ENCODE measurements at places on chromosomes 11 and 22. TPM values are rescaled to one million over a fixed set of nuclear protein-coding genes. Genes with fewer than 3 reads are reported as not detected.

UBQLNL gene
- polyA plus RNA-seq, result 1.8 TPM

MRGPRF gene
- not detected for polyA plus RNA-seq

GRCh38 chr11:453564-453963, 3.5 kb downstream of the PTDSS2 start:
- peaks cover 42% of the 10 kb centered on the region for H3K4me1 ChIP-seq
- no peaks in the 10 kb centered on the region for H3K27me3 ChIP-seq
- no peaks in the 10 kb centered on the region for H3K36me3 ChIP-seq
- DNase-seq, result no peak

GRCh38 chr22:30702856-30703255, 8.2 kb downstream of the OSBP2 start:
- no peaks in the 10 kb centered on the region for H3K36me3 ChIP-seq
- no peaks in the 10 kb centered on the region for H3K27me3 ChIP-seq
- no peak overlapping the region for H3K27ac ChIP-seq
- no peak overlapping the region for H3K4me3 ChIP-seq

RIC8A gene
- polyA plus RNA-seq, result 90.0 TPM

GRCh38 chr11:110526323-110526722, 96.6 kb downstream of the FDX1 start:
- no peaks in the 10 kb centered on the region for H3K36me3 ChIP-seq
- peaks cover 9% of the 10 kb centered on the region for H3K4me1 ChIP-seq
- DNase-seq, result no peak
- H3K4me3 ChIP-seq, result no peak overlapping the region
- peaks cover 4% of the 10 kb centered on the region for H3K27me3 ChIP-seq

GRCh38 chr11:8937159-8937558, 4.4 kb upstream of the C11orf16 start:
- DNase-seq, result peak; percentile 17
- no peaks in the 10 kb centered on the region for H3K4me1 ChIP-seq
- H3K36me3 ChIP-seq, result no peaks in the 10 kb centered on the region
- no peaks in the 10 kb centered on the region for H3K27me3 ChIP-seq

- H3K4me3 ChIP-seq, result no peak overlapping the region
- no peak overlapping the region for H3K27ac ChIP-seq
- no peaks in the 10 kb centered on the region for H3K36me3 ChIP-seq
- peaks cover 8% of the 10 kb centered on the region for H3K4me1 ChIP-seq
- no peak for DNase-seq
- no peaks in the 10 kb centered on the region for H3K27me3 ChIP-seq
Measured at GRCh38 chr11:74846770-74847169, 98.1 kb downstream of the RNF169 start.

A4GALT gene
- polyA plus RNA-seq, result not detected

GRCh38 chr11:64923944-64924909, at the start of gene PPP2R5B:
TSS of gene PPP2R5B (plus strand) at chr11:64924689. CDS start at chr11:64925735, 1,046 bp downstream.
- no peaks in the 10 kb centered on the region for H3K27me3 ChIP-seq
- no peaks in the 10 kb centered on the region for H3K36me3 ChIP-seq
- H3K4me1 ChIP-seq, result peaks cover 33% of the 10 kb centered on the region
- peak; percentile 92 for DNase-seq
- peak within 1 kb of the TSS; percentile 76 for H3K4me3 ChIP-seq

DNA sequence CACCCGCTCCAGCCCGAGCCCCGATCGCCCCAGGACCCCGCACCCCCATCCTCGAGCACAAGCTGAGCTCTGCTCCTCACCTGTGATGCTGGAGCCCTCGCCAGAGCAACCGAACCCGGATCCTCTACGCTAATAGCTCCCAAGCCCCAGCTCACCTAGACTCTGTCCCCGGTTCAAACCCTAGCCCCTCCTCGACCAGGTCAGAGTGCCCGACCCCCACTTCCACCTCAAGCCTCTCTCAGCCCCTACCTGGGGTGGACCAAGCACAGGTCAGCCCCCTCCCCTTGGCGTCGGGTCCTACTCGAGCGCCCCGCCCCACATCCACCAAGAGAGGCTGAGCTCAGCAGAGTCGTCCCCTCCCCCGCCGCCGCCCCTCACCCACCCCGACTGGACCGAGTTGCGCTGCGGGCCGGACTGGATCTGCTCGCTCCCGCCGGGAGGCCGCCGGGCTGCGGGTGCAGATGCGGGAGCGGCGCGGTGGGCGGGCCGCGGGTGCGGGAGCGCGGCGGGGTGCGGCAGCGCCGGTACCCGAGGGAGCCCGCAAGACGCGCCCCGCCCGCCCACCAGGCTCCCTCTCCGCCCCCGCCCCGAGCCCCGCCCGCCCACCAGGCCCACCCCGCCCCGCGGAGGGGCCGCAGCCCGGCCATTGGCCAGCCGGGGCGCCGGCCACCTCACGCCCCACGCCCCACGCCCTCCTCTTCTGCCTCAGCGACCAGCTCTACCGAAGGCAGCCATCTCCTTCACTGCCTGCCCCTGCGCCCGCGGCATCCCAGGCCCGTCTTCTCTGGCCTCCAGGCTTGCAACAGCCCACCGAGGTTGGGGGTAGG, 577 bp upstream of the DKK3 start:
- no peak overlapping the region for H3K27ac ChIP-seq
- no peak for DNase-seq
- peaks cover 24% of the 10 kb centered on the region for H3K27me3 ChIP-seq
- H3K36me3 ChIP-seq, result no peaks in the 10 kb centered on the region
- peaks cover 6% of the 10 kb centered on the region for H3K4me1 ChIP-seq
- no peak overlapping the region for H3K4me3 ChIP-seq

NEFH gene
- polyA plus RNA-seq, result 0.04 TPM

GRCh38 chr11:122559734-122560382, 95.7 kb upstream of the UBASH3B start:
- H3K4me3 ChIP-seq, result no peak overlapping the region
- no peaks in the 10 kb centered on the region for H3K27me3 ChIP-seq
- H3K4me1 ChIP-seq, result no peaks in the 10 kb centered on the region
- DNase-seq, result no peak

ST3GAL4 gene
- polyA plus RNA-seq, result 1.0 TPM

DNA sequence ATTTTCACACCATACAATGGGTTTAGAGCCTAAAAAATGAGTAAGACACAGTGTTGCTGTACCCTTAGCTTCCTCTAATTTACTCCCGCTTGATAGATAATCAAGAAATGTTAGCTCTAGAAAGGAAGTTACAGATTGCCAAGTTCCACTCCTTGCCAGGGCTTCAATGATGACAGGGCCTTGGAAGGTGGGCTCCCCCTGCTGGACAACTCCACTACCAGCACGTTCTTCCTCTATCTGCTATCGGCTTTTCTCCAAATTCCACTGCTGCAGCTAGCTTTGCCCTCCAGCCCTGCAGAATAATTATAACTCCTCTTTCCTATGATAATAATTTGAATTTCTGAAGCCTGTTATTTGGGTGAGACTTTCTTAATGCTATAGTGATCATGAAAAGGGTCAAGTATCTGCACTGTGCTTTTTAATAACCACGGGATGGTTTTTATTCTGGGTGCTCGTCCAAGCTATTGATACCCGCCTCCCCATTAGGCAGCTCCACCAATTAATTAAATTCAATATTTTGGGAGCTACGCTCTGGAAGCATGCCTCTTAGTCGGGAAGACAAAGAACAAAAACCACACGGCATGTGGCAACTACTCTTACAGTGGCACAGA, 9.0 kb downstream of the SYN3 start:
- DNase-seq, result peak; percentile 77
- no peaks in the 10 kb centered on the region for H3K36me3 ChIP-seq
- H3K4me1 ChIP-seq, result peaks cover 15% of the 10 kb centered on the region
- no peak overlapping the region for H3K27ac ChIP-seq
- H3K27me3 ChIP-seq, result peaks cover 13% of the 10 kb centered on the region

- H3K27me3 ChIP-seq, result no peaks in the 10 kb centered on the region
- DNase-seq, result no peak
- H3K4me3 ChIP-seq, result no peak overlapping the region
- H3K36me3 ChIP-seq, result no peaks in the 10 kb centered on the region
- no peak overlapping the region for H3K27ac ChIP-seq
Measured at GRCh38 chr11:14117632-14118031, 155.1 kb downstream of the SPON1 start.

DNA sequence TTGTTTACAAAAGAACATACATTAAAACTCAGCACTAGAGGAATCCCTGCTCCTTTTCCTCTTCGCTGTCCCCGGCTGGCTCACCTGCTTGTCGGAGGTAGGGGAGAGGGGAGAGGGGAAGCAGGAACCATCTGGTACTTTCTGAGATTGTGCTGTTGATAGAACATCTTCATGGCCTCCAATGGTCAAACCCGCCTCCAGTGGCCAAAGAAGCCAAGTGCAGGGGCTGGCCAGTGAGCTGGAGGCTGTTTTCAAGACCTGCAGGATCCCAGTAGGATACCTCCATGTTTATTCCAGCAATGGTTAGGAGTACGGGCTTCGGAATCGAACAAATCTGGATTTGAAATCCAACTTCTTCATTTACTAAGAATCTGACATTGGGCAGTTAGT, 92.6 kb downstream of the PKNOX2 start:
- no peak for DNase-seq
- H3K27me3 ChIP-seq, result no peaks in the 10 kb centered on the region
- no peak overlapping the region for H3K27ac ChIP-seq
- no peaks in the 10 kb centered on the region for H3K4me1 ChIP-seq
- no peaks in the 10 kb centered on the region for H3K36me3 ChIP-seq
- H3K4me3 ChIP-seq, result no peak overlapping the region

- H3K27ac ChIP-seq, result no peak overlapping the region
- H3K27me3 ChIP-seq, result no peaks in the 10 kb centered on the region
- H3K4me1 ChIP-seq, result peaks cover 66% of the 10 kb centered on the region
- no peak overlapping the region for H3K4me3 ChIP-seq
- H3K36me3 ChIP-seq, result peaks cover 4% of the 10 kb centered on the region
Measured at GRCh38 chr11:83042964-83043711, 28.6 kb downstream of the RAB30 start.

DNA sequence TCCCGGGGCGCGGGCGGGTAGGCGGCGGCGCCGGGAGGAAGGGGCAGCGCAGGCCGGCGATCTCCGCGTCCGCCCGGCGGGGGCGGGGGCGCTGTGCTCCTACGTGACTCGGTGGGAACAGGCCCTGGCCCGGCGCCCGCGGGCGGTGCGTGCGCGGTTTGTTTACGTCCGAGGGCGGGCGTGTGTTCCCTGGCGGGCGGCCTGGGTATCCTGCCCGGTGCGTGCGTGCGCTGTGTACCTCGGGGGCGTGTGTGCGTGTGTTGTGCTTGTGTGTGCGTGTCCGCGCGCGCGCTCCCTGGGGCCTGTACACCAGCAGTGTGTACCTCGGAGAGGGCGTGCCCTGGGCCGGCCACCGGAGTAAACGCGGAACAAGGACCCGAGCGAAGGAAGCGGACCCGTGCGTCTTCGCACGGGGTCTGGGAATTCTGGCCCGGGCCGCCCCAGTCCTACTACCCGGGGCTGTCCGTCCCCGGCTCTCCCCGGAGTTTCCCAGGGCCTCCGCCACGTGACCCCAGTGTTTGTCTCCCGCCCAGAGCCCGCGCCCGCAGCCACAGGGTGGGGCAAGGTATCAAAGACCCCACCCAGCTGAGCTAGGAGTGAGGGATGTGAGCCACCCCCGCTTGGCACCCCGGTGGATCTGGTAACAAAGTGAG, 769 bp downstream of the MAFF start:
- peak; percentile 75 for DNase-seq
- peaks cover 33% of the 10 kb centered on the region for H3K4me1 ChIP-seq
- no peaks in the 10 kb centered on the region for H3K36me3 ChIP-seq
- H3K27me3 ChIP-seq, result no peaks in the 10 kb centered on the region
- peak overlapping the region; percentile 49 for H3K4me3 ChIP-seq

DNA sequence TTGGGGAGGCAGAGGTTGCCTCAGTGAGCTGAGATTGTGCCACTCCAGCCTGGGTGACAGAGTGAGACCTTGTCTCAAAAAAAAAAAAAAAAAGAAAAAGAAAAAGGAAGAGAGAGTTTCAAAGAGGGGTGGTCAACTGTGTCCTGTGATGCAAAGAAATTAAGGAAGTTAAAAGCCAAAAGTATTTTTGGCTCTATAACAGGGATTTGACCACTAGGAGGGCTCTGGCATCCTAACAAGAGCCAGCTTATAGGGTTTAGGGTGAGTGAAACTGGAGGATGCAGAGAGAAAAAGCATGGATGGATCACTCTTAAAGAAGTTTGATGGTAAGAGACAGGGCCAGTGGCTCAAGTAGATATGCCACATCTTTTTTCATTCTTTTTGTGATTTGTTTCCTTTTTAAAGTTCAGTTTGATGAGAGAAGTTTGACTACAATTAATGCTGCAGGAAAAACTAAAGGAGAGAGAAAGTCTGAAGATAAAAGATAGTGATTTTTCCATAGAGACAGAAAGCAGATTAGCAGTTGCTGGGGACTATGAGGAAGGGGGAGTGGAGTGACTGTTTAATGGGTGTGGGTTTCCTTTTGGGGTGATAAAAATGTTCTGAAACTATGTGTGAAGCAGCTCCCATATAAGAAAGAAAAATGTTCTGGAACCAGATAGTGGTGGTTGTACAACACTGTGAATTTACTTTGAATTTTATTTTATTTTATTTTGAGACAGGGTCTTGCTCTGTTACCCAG, 11.1 kb upstream of the MICAL2 start:
- DNase-seq, result no peak
- peaks cover 9% of the 10 kb centered on the region for H3K4me1 ChIP-seq
- no peaks in the 10 kb centered on the region for H3K36me3 ChIP-seq
- H3K4me3 ChIP-seq, result no peak overlapping the region
- no peaks in the 10 kb centered on the region for H3K27me3 ChIP-seq
- no peak overlapping the region for H3K27ac ChIP-seq

GRCh38 chr22:35410663-35411034, 10.7 kb downstream of the MCM5 start:
- H3K36me3 ChIP-seq, result peaks cover 74% of the 10 kb centered on the region
- H3K4me1 ChIP-seq, result peaks cover 31% of the 10 kb centered on the region
- H3K27ac ChIP-seq, result peak overlapping the region; percentile 99
- DNase-seq, result no peak

DNA sequence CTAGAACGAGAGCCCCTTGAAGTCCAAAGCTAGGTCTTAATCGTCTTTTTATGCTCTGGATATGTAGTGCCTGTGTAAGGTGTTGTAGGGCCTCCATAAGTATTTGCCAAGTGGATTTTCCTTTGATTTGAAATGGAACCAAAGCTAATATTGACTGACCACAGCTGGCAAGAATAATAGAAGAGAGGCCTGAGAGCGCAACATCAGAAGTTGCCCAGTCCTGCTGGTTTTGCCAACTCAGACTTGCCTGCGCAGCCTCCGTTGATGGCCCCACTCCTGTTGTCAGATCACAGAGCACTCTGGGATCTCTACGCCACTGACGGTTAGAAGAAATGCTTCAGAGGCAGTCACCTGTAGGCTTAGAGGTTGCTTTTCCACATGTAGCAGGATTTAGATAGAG, 251.2 kb downstream of the TENM4 start:
- H3K27ac ChIP-seq, result no peak overlapping the region
- no peaks in the 10 kb centered on the region for H3K4me1 ChIP-seq
- DNase-seq, result no peak

CEP126 gene
- 1.00 TPM for polyA plus RNA-seq

DNA sequence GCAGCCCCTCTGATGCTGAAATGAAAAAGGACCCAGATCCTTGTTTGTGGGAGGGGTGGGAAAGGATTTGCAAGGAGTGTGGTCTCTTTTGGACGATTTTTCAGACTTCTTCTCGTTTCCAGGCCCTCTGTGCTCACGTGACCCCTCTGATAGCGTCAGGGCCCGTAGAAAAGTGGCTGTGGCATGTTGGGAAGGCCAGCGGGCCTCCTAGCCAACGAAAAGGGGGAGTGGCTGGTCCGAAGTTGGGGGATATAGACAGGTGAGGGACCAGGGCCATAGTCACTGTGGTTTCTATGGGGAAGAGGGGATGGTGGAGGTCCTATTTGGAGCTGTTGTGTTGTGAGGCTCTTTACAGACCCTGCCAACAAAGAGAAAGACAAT, 6.6 kb downstream of the PARVB start:
- H3K4me1 ChIP-seq, result peaks cover 50% of the 10 kb centered on the region
- no peak overlapping the region for H3K27ac ChIP-seq
- no peaks in the 10 kb centered on the region for H3K36me3 ChIP-seq
- H3K4me3 ChIP-seq, result no peak overlapping the region
